Endodermal cell (in vitro differentiated cells): ENCODE measurements at places on chromosomes 2 and 18.

DNA sequence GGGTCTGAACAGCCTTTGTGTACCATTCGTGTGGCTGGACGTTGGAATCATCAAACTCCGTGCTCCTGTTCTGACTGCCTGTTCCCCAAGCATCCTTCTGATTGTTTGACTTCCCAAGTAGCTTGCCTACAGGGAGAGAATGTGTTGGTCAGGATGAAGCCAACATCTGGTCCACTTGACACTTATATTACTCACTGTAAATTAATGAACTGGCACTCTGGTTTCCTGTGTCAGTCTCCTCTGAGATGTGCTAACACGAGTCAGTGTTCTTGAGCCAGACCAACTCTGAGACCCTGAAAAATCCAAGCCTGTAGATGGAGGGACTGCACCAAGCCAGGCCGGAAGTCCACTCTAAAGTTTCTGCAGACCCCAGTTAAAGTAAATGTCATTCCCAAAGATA lies 440.9 kb downstream of the ZNF516 start:
- no peak for DNase-seq

DNA sequence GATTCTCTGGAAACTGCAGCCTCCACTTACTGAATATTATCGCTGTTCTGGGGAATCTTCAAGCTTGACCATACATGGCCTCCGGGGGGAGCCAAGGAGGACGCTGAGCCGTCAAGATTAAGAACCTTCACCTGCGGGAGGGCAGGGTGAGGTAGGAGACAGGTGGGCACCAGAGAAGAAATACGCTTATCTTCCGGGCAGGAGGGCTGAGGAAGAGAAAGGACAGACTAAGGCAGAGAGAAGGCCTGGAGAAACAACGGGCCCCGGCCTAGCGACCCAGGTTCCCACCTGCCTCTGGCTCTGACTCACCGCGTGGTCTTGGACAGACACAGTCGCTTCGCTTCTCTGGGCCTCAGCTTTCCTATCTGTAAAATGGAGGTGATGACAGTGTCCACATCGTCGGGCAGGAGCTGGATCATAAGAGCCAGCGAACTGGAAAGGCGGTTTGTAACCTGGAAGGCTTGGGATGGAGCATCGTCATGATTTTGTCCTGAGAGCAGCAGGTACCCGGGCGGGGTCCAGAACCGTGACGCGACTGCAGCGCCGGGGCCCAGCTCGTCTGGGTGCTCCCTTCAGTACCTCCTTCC lies 659 bp downstream of the ZNF142 start:
- DNase-seq, result peak; percentile 88

DNA sequence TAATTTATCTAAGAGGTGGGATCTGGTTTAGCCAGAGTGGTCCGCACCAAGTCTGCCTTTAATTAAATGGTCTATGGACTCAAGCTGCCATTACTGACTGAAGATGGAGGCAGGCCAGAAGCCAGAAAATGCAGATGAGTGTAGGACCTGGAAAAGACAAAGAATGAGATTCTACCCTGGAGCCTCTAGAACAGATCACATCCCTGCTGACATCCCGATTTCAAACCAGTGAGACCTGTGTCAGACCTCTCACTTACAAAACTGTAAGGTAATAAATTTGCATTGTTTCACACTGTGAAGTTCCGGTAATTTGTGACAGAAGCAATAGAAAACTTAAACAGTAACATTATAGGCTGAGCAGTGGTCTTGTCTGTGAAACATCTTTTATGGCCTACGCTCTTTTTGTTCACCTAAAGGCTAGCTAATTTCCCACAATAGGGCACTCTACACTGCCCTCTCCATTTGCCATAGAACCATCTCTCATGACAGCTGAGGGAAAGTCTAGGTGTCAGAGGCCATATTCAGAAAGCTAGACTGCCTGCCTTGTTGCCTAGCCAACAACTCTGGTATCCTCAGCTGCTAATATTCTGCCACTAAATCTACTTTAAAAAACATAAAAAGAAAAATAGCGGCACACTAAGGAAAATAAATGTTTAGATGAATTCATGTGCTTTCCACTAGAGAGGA lies 1396.2 kb upstream of the PIK3C3 start:
- DNase-seq, result no peak

GRCh38 chr2:64105670-64106461 lies 38.4 kb downstream of the PELI1 start:
- DNase-seq, result no peak

DNA sequence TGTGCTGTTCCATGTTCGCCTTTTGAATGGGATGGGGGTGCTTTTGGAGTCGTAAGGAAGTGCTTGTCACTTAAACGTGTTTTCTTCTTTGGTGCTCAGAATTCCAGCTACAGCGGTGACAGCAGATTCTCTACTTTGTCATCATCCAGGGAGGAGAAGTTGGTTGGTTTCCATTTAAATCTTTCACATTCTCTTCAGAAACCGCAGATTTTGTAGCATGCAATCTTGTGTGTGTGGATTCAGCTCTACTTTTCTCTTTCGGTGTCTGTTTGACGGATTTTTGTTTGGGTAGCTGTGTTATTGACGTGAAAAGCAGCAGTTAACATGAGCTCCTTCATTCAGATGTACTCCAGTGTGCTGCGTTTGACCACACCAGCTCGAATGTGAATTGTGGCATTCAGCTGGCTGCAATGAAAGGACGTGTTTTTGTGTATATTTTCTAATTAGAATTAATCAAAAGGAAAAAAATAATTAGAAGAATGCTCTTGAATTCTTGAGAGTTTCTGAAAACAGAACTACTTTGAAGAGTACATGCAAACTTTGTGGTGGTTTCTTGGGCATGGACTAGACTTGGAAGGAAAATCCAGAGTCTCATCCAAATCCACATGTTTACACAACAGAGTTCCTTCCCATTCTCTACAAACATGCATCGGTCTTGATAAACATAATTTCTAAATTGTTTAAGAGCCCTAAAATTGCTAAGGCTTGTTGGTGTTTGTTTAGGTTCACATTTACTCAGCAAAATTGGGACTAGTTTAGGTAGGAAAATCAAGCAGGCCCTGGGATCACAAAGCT lies 68.7 kb upstream of the RBM44 start:
- no peak for DNase-seq

DNA sequence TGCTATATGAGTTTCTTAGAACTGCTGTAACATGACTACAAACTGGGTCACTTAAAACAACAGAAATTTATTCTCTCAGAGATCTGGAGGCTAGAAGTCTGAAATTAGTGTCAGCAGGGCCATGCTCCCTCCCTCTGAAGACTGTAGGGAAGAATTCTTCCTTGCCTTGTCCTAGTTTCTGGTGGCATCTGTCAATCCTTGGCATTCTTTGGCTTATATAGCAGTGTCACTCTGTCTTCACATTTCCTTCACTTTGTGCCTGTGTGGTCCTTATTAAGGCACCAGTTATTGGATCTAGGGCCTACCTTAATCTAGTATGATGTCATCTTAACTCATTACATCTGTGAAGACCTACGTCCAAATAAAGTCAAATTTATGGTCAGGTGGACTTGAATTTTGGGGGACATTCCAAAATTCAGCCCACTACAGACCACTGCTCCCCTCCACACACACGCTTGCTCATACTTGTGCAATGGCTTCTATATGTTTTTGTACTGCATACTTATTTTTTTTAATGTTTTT lies 7.6 kb downstream of the ZC3H15 start:
- DNase-seq, result no peak

DNA sequence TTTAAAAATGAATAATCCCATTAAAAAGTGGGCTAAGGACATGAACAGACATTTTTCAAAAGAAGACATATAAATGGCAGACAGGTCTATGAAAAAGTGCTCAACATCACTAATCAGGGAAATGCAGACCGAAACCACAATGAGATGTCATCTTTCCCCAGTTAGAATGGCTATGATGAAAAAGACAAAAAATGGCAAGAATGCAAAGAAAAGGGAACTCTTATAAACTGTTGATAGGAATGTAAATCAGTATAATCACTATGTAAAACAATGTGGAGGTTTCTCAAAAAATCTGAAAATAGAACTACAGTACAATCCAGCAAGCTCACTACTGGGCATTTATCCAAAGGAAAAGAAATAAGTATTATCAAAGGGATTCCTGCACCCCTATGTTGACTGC lies 169.2 kb downstream of the METTL4 start:
- no peak for DNase-seq

GRCh38 chr18:39558658-39559057 lies 1993.1 kb upstream of the CELF4 start:
- DNase-seq, result no peak
